Activated effector memory CD4-positive, alpha-beta T cell treated with Interleukin-2 at 50 U/mL for 16 hours (primary cell): ENCODE measurements at places on chromosomes 6 and 20.

- no peak for DNase-seq
These were observed 819.0 kb upstream of the EYS start for GRCh38 chr6:66526061-66526460.

- DNase-seq: no peak
These were observed 10.8 kb upstream of the MATN4 start for GRCh38 chr20:45318948-45319347.

GRCh38 chr20:14721926-14722452, 384.6 kb upstream of the FLRT3 start:
- DNase-seq: no peak

DNA sequence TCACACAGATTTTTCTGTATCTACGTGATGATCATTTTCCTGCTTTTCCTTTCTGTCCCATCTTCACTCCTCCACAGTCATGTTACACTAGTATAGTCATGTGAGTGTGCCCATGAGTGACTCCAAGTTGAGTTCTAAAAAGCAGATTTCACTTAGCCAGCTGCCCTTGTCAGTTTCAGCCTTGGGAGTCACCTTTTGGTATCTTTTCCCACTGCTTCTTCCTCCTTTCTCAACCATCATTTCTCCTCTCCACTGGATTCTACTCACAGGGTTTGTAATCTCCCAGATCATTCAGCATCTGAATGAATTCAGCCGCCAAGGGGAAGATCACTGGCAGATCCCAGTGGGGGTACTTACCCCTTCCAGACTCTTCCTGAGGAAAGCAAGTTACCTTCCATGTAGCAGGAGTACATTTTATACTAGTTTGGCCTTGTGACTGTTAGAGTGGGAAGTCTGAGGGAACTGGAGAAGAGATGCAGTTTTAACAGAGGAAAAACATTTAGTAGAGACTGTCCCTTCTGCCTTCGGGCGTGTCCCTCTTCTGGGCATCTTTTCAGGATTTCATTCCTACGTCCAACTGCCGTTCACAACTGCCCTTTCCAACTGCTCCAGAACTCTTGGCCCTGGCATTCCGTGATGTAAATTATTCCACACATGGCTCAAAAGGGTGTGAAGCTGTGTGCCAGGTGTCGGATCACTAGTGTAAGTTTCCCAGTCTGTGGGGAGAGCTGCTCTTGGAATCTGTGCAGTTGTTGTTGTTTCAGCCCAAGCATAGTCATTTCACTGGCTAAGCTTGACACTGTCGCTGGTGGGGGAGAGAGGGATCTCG, 38.9 kb downstream of the BICRAL start:
- no peak for DNase-seq

DNA sequence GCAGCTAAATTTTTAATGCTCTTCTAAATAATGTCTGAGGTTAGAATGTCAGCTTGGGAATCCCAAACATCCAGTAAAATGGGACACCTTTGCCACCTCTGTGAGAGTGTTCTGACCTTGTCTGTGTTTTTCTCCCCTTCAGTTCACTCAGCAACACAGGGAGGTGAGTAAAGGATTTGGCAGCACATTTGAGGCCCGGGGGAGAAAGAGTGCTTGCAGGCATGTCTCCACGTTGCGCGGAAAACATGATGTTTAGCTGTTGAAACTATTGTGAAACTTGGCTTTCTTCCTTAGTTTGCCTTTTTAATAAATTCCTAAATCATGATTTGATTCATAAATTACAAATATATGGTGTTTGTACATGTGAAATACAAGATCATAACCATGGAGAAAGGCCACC, 707.8 kb upstream of the FLRT3 start:
- DNase-seq: no peak

GRCh38 chr20:59273739-59274357, 26.6 kb upstream of the EDN3 start:
- no peak for DNase-seq

- DNase-seq: no peak
These were observed 50.3 kb downstream of the AIG1 start for GRCh38 chr6:143110996-143111395.

DNA sequence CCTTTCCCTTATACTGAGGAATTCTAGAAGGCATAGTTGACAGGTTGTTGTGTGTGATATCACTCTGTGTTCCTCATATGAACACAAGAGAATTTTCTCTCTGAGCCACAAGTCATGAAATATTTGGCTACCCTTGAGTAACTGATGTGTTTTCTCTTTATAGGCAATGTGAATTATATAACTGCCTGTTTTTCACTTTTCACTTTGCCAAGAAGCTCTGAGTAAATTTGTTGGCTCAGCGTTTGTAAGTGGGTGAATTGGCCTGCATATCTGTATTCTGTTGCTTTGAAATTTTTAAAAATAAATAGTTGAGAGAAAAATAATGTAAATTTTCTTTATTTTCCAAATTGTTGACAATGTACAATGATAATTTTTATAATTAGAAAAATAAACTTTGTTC, 5.2 kb upstream of the BTBD9 start:
- no peak for DNase-seq

GRCh38 chr6:19599796-19600464, 237.2 kb upstream of the ID4 start:
- no peak for DNase-seq

- DNase-seq: no peak
These were observed 37.5 kb downstream of the LAMA4 start for GRCh38 chr6:112216662-112217551.
